Activated CD4-positive, CD25-positive, alpha-beta regulatory T cell treated with anti-CD3 and anti-CD28 coated beads, Interleukin-2, amount 50 U/mL, for 24 hours (primary cell): ENCODE measurements at places on chromosomes 5 and 9.

DNA sequence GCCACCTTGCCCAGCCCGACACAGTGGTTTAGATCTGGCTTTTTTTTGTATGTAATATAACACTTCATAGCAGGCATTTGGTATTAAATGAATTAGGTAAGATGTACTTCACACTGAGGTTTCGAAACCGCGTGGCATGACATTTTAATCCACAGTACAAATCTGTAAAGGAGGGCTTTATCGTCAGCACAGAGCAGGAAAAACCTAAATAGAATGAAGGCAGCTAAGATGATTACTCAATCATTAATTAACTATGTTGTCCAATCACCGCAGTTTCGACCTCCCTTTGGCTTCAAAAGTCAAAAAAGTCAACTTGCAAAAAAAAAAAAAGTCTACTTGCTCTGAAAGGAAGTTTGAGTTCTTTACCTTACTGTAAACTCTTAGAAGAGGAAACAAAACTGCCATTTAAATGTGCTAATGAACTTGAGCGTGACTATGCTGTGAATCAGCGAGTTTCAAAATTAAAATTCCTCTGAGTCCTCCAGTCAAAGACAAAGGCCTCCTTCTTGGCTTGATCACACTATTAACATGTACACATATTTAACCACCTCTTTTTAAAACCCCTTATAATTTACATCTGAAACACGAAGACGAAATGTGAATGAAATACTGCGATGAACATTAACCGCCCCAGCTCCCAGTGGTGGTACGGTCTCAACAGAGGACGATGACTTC lies 698 bp upstream of the SEC24A start:
- peak; percentile 76 for ATAC-seq

- no peak for ATAC-seq
Observed at GRCh38 chr5:124936626-124936933, 190.1 kb upstream of the ZNF608 start.

DNA sequence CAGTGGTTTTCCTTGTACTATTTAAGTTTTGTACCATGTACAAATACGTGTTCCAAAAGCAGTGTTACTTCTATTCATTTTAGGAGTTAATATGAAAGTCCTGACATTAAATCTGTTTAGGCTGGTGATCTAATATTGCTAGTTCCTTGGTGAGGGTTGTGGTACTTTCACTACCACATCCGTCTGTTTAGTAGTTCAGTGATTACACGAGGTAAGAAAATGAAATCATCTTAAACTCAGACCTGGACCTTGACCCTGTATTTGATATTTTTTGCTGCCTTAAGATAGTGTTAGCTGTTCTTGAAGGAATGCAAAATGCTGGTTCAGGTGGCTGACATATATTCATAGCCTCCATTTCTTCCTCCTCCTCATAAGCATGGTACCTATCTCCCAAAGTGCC lies 50.3 kb downstream of the MTAP start:
- peak; percentile 59 for ATAC-seq

- ATAC-seq: no peak
Observed at GRCh38 chr9:116504893-116505480, 182.1 kb upstream of the TRIM32 start.

GRCh38 chr9:84668196-84669012 lies 1.1 kb upstream of the NTRK2 start:
- ATAC-seq: peak; percentile 48

- ATAC-seq: no peak
Observed at GRCh38 chr9:83665580-83666200, 42.1 kb downstream of the UBQLN1 start.
